ENCODE measurements at places on chromosomes 4 and X.

GRCh38 chr4:15717657-15718416 lies 15.0 kb downstream of the BST1 start:
- DNase-seq, result no peak

DNA sequence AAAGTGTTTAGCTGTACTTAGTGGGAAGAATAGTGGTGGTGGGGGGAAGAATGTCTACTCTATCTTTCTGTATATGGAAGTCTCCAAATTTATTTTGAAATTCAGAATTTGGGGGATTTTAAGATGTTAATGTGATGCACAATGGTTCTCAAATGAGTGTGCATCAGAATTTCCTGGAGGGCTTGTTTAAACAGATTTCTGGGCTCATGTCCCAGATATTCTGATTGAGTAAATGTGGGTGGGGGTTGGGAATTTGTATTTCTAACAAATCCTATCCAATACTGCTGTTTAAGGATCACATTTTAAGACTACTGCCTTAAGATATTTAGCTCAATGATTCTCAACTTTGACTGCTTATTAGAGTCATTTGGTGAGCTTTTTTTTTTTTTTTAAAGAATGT lies 15.1 kb upstream of the INTS6L start:
- no peak for DNase-seq

GRCh38 chr4:84530871-84531270 lies 31.8 kb upstream of the NKX6-1 start:
- DNase-seq, result no peak

GRCh38 chrX:97844161-97844560 lies 960.5 kb downstream of the RPA4 start:
- no peak for DNase-seq

- no peak for DNase-seq
Measured at GRCh38 chr4:25908491-25908901, 5.5 kb upstream of the SMIM20 start.

DNA sequence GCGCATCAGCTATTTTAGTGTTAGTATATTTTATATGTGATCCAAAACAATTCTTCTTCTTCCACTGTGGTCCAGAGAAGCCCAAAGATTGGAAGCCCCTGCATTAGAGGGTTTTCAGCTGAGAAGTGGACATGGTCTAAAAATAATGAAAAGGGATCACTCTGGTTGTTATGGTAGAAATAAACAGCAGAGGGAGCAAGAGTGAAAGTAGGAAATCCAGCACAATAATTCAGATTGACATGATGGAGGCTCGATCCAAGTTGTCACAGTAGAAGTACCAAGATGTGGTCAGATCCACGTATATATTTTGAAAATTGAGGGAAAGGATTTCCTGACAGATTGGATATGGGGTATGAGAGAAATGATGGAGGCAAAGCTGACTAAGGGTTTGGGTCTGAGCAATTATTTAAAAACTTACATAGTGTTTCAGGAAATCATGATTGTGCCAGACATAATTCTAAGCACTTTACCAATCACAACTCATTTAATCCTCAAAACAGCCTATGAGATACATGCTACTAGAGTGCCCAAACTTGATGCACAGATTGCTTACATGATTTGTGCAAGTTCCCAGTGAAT lies 17.0 kb upstream of the TMEM144 start:
- DNase-seq, result peak; percentile 24

DNA sequence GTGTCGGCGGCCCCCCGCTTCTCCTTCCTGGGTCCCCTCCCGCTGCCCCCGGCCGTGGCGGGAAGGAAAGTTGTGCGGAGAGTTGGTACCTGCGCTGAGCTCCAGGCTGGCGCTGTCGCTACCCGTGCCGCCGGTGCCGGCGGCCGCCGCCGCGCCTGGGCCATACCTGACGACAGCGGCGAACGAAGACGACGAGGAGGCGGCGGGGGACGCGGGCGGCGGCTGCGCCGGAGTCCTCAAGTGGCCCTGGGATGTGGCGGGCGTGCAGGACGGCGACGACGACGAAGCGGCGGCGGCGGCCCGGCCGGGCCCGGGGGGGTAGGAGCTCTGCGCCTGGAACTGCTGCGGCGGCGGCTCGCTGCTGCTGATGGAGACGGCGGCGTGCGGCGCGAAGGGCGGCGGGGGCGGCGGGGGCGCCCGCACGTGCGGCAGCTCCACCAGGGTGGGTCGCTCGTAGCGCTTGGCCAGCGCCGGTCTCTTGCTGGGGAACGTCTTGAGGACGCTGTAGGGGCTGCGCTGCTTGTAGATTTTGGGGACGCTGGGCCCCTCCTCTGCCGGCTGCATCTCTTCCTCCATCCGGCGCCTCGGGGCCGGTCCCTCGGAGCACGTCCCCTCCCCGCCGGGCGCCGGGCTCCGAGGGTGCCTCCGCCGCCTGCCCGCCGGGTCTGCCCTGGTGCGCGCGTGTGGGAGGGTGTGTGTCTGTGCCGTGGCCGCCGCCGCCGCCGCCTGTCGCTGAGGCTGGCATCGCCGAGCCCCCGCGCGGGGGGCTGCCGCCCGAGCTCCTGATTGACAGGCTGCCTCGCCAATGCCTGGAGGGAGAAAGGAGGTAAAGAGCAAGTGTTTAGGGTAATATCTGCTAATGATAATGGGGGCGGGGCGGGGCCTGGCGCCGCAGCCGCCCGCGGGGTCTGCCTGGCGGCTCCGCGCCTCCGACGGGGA lies 618 bp downstream of the BEND4 start:
- DNase-seq, result peak; percentile 20

DNA sequence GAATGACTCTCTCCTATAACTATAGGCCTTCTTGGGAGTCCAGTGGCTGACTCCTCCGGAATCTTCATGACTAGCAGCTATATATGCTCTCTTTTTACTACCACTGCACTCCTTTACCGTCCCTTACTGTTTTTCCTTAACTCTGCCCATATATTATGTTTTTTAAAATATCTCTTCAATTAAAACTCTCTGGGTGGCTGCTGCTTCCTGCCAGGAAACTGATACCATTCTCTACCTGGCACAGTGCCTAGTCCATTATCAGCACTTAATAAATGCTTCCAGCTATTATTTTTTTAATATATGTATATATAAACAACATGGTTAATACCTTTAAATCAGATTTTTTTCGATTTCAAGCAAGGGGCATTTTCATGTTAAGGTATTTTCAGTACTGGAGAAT lies 136.6 kb upstream of the FAM47B start:
- no peak for DNase-seq

- no peak for DNase-seq
Measured at GRCh38 chr4:133000012-133000411, 149.1 kb upstream of the PCDH10 start.

DNA sequence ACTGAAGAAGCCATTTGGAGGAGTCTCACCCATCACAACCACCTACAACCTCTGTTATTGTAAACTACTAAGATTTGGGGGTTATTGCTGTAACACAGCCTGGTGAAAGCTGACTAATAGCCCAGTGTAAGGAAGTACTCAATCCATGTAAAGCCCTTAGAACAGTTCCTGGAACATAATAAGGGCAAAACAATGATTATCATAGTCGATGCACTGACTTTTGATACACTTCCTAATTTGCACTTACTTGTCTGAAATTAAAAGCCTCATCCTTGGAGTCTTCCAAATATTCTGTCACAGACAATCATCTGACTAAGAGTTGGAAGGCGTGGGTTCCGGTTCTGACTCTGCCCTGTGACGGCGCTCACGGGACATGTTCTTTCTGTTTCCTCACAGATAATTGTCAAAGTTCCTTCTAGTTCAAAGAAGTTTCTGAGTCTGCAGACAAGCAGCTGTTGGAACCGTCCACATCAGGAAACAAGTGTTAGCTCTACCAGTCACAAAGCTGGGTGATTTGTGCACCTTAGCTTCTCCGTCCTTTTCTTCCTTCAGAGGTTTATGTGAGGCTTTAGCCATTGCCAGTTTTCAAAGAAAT lies 33.4 kb upstream of the RASGEF1B start:
- DNase-seq, result peak; percentile 77

DNA sequence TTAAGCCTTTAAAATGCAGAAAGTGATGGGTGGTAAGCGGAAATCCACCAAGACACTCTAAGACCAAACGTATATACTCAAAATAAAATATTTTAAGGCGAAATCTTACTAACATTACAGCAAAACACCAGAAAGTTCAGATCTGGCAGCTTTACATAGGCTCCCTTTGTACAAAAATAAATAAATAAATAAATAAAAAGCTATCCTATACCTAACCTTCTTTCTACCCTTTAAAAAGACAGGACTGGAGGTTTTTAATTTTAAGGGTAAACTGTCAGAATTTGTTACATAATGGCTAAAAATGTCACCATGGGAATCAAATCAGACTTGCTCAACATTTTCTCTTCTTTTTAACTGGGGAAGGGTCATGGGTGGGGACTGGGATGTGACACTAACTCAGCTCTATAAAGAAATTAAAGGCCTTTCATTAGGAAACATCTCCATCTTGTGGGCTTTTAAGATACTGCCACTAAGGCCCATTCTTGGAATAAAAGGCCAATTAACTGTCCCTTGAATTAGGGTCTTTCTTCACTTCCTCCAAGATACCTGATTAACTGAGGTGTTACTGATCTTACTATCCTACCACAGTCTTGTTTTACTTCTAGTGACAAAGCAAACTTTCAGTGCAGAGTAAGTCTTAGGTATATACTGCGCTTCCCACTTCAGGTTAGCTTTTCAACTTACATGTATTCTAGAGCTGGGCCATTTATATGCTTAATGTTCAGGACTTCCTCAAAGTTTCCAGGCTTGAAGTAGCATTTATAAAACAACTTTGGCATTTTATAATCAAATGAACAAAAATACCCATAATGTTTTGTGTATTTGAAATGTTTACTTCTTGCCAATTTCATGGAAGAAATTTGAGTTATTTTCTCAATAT lies 13.3 kb downstream of the HNRNPD start:
- peak; percentile 35 for DNase-seq

GRCh38 chr4:136277741-136278140 lies 1254.6 kb downstream of the PCDH18 start:
- DNase-seq, result no peak

DNA sequence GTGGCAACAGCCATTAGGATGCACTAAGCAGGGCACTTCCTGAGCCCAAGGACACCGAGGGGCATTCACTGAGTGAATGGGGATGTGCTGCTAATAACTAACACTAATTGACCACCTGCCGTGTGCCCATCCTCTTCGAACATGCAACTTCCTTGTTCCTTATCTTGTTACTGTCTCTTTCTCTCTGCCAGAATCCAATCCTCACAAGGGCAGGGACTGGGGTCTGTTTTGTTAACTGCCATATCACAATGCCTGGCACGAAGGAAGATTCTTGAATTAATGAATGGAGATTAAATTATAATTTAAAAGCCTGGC lies 1.3 kb downstream of the ERAS start:
- no peak for DNase-seq

DNA sequence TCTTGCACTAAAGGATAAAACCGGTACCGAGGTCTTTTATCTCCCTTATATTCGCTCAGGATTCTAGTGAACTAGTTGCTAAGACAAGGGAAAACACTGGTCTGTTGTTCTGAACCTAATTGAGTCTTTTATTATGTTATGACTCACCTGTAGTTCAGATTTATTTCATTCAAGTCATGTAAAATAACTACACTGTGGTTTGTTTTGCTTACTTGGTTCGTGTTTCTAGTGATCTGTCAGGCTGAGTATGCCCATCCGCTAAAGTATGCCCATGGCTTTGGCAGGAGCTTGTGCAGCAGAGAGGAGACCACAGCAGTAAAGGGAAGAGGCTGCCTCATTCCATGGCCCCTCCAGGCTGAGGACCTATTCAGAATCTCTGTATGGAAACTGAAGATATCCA lies 126.1 kb downstream of the AFF1 start:
- DNase-seq, result peak; percentile 80

GRCh38 chr4:17619416-17620105 lies 5.1 kb downstream of the MED28 start:
- no peak for DNase-seq

GRCh38 chr4:67721315-67721769 lies 20.4 kb upstream of the UBA6 start:
- no peak for DNase-seq

GRCh38 chr4:39353478-39354253 lies 12.5 kb downstream of the RFC1 start:
- peak; percentile 90 for DNase-seq

GRCh38 chr4:21380861-21381260 lies 567.7 kb downstream of the KCNIP4 start:
- DNase-seq, result no peak

- no peak for DNase-seq
Measured at GRCh38 chrX:38060331-38060878, 54.1 kb downstream of the SYTL5 start.

- no peak for DNase-seq
Measured at GRCh38 chr4:6430927-6431326, 41.5 kb downstream of the PPP2R2C start.

GRCh38 chr4:39178706-39179105 lies 3.6 kb upstream of the WDR19 start:
- no peak for DNase-seq

GRCh38 chr4:4869731-4870571 lies 10.5 kb downstream of the MSX1 start:
- no peak for DNase-seq

DNA sequence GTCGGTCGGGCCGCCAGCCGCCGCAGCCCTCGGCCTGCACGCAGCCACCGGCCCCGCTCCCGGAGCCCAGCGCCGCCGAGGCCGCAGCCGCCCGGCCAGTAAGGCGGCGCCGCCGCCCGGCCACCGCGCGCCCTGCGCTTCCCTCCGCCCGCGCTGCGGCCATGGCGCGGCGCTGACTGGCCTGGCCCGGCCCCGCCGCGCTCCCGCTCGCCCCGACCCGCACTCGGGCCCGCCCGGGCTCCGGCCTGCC lies 213 bp downstream of the NFKB1 start:
- DNase-seq, result no peak

DNA sequence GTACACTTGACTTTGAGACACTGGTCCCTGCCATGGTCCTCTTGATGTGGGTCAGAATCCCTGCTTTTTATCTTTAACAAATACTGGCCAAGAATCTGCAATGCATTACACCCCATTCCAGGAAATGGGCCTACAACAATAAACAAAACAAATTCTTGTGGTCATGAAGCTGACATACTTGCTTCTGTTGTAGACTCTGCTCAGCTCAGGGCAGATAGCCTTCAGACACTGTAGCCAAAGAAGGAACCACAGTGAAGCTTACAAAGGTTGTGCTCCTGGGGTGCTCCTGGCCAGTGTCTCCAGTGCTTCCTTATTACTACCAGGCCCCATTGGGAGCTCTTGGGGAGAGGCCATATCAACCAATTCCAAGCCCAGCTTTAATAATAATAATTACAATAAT lies 21.8 kb downstream of the KIAA1210 start:
- no peak for DNase-seq

DNA sequence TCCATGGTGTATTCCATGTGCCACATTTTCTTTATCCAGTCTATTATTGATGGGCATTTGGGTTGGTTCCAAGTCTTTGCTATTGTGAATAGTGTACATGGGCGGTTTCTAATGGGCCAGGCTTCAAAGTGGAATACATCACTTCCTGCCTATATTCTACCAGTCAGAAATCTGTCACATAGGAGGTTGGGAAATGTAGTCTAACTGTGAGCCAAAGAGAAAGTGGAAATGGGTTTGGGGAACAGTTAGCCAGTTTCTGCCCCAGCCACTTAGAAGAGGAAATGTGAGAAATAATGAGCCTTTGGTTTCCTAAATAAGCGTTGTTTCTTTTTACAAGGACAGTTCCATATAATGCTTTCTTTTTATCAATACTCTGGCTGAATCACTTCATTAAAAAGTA lies 85.1 kb upstream of the AP1S2 start:
- no peak for DNase-seq

Measured in activated CD4-positive, alpha-beta T cell treated with anti-CD3 and anti-CD28 coated beads, Interleukin-2, amount 50 U/mL, for 16 hours (primary cell).